IMR-90 (cell line): ENCODE measurements at places on chromosomes 12 and 14. TPM values are rescaled to one million over a fixed set of nuclear protein-coding genes. Genes with fewer than 3 reads are reported as not detected.

- no peak for DNase-seq
Measured at GRCh38 chr12:67223225-67223624, 45.9 kb upstream of the CAND1 start.

DNA sequence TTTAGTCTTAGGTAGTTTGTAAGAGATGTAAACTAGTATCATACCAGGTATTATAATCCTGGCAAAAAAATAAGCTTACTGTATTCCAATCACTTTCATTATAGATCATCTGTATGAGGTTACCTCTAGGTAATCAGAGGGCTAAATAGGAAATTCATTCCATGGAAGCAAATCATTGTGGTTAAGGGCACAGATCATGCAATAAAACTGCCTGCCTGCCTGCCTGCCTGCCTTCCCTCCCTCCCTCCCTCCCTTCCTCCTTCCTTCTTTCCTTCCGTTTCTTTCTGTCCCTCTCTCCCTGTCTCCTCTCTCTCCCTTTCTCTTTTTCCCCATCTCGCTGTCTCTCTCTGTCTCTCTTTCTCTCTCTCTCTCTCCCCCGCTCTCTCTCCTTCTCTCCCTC, 3.2 kb upstream of the CLEC9A start:
- DNase-seq: no peak

DNA sequence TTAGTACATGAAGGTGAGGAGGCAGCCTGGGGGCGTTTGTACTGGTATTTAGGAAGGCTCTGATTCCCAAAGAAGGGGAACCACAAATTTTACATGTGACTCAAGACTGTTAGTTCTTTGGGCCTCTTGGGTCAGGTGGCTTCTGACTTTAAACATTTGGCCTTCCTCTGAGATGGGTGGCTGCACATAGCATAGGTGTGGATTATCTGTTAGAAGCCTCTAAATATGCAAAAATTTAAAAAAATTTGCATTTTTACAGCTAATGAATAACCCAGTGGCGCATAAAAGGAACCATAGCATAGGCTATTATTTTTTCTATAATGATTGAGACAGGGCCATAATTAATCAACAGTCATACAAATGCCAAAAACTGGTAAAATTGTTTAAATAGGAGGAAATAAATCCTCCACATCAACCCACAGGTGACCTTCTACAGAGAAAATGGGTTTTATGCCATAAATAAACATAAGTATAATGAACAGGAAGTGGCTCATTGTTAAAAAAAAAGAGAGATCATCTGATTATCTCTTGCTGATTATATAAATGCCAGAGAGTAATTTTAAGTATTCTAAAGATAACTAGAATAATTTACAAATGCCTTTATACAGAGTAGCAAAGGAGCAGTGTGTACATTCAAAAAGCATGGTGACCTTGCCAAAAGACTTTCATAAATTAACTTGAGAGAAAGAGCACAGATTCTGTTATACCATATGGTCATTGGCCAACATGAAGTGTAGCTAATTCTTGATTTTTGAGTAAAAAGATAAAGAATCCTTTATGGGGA, 284.2 kb upstream of the ATP2B1 start:
- DNase-seq: no peak

LRRC10 gene
- not detected in 2 replicates for total RNA-seq

ANO4 gene
- total RNA-seq: 7.2 and 10.2 TPM in 2 replicates

- DNase-seq: no peak
Measured at GRCh38 chr14:92217936-92218335, 96.2 kb downstream of the CPSF2 start.

NEUROD4 gene
- not detected in 2 replicates for total RNA-seq

GRCh38 chr14:83162361-83162929, 1628.8 kb upstream of the SEL1L start:
- DNase-seq: no peak

DNA sequence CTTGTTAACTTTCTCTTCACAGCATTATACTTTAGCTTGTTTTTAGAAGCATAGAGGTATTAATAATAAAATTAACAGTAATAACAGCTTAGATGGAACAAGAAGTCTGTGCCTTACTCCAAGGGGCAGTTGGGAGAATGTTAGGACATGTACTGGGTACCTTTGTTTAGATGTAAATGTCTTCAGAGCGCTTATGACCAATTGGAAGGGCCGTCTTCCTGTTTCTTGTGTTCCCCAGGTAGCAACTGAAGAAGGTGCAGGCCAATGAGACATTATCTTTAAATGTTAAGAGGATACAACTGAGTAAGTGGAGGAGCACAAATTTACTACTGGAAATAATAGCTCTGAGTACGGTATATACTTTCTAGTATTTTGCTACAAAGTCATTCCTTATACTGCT, 180.9 kb upstream of the SYT1 start:
- DNase-seq: no peak

GRCh38 chr14:74474376-74474775, 18.7 kb downstream of the NPC2 start:
- DNase-seq: no peak

- DNase-seq: no peak
Measured at GRCh38 chr12:112577473-112578329, 159.0 kb downstream of the PTPN11 start.

DNA sequence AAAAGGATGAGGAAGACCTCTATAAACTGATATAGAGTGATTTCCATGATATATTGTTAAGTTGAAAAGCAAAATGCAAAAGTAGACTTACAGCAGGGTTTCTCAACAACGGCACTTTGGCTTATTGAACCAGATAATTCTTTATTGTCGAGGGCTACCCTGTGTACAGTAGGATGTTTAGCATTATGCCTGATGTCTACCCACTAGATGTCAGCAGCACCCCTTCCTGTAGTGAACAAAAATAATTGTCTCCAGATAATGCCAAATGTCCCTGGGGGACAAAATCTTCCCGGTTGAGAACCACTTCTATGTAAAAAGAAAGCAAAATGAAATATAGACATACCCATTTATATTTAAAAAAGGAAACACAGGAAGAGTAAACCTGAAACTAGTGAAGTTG, 32.4 kb downstream of the ABCD2 start:
- no peak for DNase-seq

GRCh38 chr14:45891417-45892080, 638.5 kb upstream of the MIS18BP1 start:
- no peak for DNase-seq

GRCh38 chr12:12810553-12811021, 2.6 kb upstream of the DDX47 start:
- no peak for DNase-seq

DNA sequence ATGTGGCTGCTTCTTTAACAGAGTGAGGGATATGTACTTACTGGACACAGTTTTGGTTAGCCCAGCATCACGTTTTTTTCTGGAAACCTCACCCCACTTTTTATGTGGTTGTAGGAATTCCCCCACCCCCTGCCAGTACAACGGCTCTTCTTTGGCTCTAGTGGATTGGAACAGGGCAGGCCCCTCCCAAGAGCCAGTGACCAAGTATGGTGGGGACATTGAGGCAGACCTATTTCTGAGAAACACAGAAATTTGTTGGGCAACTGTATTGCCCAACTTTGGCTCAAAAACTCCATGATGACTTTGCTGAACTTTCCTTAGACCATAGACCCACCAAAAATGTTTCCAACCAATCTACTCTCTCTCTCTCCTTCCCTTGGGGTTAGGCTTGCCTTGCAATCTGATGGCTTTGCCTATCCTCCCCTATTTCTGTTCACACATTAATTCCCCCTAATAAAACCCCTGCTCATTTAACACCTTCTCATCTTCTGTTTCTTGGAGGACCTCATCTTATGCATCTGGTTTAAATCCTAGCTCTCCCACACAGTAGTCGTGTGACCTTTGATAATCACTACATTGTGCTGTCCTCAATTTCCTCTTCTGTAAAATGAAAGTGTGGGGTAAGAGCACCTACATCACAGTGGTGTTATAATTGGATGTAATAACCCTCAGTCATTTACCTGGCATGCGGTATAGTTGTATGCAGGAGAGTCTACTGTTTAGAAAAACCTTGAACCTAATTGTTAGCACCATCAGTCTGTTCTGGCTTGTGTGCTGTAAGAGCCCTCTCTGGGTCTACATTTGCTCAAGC, 71.7 kb downstream of the IGF1 start:
- no peak for DNase-seq

DNA sequence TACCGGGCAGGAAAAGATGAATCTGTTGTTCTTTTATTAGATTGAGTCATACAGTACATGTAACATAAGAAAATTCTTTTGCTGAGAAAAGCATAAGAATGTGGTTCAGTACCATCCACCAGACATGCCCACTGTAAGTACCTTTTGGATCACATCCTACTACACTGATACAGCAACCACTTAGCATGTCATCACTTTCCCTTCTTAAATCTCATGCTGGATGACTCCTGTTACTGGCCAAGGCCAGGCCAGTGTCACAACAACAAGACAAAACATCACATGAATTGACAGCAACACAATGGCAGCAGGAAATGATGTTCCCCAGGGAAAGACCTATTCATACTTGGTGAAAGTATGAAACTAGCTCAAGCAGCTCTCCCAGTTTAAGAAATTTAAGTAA, 46.4 kb downstream of the STXBP6 start:
- DNase-seq: peak; percentile 26

DNA sequence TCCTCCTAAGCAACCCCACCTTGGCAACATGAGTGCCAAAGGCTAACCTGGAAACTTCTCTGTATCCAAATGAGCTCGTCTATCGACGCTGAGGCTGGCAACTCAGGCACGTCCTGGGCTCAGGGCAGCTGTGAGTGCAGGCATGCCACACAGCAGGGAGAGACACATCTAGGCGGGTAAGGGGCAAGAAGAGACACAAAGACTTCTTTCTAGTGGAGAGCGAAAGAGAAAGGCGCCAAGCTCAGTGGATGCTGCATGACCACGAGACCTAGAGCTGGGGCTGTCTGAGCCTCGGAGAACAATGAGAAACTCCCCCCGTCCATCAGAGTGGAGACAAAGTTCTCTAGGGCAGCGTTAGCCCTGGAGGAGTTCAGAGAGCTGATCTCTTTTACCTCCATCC, 170.4 kb downstream of the CALM1 start:
- DNase-seq: no peak

GRCh38 chr14:65007202-65007601, 20.5 kb downstream of the FNTB start:
- no peak for DNase-seq

GRCh38 chr12:10154145-10154496, 17.8 kb downstream of the OLR1 start:
- DNase-seq: no peak

DNA sequence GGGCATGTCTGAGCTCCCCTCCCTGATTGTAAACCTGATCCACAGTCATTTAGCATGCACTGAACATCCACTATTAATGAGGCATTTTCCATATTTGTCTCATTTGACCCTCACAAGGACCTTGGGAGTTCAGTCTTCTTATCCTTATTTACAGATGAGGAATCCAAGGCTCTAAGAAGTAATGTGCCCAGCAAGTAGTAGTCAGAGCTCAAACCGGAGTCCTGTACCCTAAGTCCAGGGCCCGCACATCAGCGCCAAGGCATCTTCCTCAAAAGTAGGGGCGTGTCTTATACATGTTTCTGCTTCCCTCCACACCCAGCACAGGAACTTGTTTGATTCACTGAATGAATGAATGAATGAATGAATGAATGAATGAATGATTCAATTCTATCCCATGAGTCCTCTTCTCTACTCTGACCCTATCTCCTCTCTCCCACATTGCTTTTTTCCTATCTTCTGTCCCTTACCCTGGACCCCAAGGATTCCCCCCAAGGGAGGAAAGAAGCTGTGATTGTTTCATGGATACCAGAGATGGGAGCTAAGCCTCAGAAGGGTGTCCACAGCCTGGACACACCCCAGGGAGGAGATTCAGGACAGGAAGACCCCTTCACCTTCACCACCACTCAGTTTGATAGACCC, 21.8 kb upstream of the KRT8 start:
- no peak for DNase-seq

GARIN6 gene
- not detected in 2 replicates for total RNA-seq

- DNase-seq: peak; percentile 2
Measured at GRCh38 chr14:104601786-104602185, 2.8 kb downstream of the TMEM179 start.

SYNDIG1L gene
- not detected in 2 replicates for total RNA-seq

GRCh38 chr14:21703357-21704326, 30.0 kb upstream of the OR4E1 start:
- no peak for DNase-seq

STON2 gene
- not detected in 2 replicates for total RNA-seq

- peak; percentile 57 for DNase-seq
Measured at GRCh38 chr14:61438860-61439765, 117.7 kb downstream of the PRKCH start.

- no peak for DNase-seq
Measured at GRCh38 chr12:63319936-63320633, 169.1 kb upstream of the AVPR1A start.

DNA sequence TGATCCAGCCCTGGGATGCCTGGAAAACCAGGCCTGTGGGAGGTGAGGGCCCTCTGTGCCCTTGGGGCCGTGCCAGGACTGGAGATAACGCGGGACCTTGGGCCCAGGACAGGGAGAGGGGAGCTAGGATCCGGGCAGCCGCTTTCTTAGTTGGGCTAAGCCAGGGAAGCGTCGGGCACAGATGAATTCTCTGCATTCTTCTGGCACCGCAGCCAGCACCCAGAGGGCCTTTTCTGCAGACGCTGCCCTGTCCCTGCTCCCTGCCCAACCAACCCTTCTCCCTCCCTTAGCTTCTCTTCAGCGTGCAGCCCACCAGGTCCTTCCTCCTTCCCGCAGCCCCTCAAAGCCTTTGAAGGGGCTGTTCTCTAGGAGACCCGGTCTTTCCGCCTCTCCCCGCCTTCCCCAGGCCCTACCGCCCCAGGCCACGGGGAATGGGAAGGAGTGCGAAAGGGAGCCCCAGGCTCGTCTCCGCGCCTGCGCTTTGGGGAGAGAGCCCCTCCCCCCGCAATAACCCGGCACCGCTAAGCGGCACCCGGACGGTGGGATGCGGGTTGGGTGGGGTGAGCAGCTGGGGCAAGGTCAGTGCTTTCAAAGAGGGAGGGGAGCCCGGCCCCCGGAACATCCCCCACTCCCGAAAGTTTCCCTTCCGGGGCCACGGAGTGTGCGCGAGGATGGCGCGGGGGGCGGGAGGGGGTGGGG, 663 bp downstream of the NCKAP5L start:
- peak; percentile 46 for DNase-seq

GRCh38 chr12:91441246-91441645, 258.6 kb upstream of the DCN start:
- DNase-seq: no peak

GRCh38 chr12:122891661-122892525, 4.0 kb downstream of the VPS37B start:
- peak; percentile 88 for DNase-seq

DNA sequence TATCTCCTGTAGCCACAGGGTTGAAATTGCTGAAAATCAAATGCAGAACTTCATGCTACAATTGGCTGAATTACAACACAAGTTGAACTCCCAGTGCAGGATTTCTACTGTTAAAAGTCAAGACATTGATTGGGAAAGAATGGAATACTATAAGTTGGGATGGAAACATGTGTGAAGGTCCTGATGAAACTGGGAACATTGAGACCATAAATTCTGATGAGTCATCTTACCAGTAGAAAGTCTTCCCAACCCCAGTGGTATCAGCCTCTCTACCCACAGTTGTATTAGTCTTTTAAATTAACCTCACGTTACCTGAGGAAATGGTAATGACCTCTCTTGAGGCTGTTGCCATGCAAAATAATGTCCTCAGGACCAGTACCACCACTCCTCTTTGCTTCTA, 27.4 kb upstream of the DYRK2 start:
- DNase-seq: no peak

TOGARAM1 gene
- 11.1 and 13.4 TPM in 2 replicates for total RNA-seq

GRCh38 chr14:95511687-95512086, 4.8 kb downstream of the SYNE3 start:
- DNase-seq: no peak

- DNase-seq: peak; percentile 34
Measured at GRCh38 chr14:32251530-32251929, 48.5 kb upstream of the RNU6-8 start.

ZFP36L1 gene
- total RNA-seq: 6.5 and 19.7 TPM in 2 replicates

GRCh38 chr12:124286414-124286813, 8.5 kb upstream of the RFLNA start:
- no peak for DNase-seq
